ENCODE measurements at places on chromosomes 13 and 19.

GRCh38 chr13:112795277-112795676 lies 105.4 kb downstream of the ATP11A start:
- DNase-seq: no peak

DNA sequence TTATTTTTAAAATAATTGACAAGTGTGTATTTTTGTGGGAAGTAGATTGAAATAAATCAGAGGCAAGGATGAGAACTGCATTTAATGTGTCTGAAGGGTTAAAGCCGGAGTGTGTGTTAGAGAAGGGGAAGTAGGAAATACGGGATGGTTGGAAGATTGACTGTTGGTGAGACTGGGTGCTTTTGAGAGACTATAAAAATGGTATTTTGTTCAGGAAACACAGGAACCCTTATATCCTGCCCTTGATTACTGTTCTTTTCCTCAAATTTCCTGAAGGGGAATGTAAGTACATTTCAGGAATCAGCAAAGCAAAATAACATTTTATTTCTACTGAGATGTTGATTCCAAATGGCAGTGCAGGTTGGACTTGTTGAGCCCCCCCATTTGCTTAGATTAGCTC lies 15.1 kb downstream of the IFT88 start:
- no peak for DNase-seq

GRCh38 chr13:36108954-36109353 lies 22.2 kb downstream of the DCLK1 start:
- DNase-seq: no peak

DNA sequence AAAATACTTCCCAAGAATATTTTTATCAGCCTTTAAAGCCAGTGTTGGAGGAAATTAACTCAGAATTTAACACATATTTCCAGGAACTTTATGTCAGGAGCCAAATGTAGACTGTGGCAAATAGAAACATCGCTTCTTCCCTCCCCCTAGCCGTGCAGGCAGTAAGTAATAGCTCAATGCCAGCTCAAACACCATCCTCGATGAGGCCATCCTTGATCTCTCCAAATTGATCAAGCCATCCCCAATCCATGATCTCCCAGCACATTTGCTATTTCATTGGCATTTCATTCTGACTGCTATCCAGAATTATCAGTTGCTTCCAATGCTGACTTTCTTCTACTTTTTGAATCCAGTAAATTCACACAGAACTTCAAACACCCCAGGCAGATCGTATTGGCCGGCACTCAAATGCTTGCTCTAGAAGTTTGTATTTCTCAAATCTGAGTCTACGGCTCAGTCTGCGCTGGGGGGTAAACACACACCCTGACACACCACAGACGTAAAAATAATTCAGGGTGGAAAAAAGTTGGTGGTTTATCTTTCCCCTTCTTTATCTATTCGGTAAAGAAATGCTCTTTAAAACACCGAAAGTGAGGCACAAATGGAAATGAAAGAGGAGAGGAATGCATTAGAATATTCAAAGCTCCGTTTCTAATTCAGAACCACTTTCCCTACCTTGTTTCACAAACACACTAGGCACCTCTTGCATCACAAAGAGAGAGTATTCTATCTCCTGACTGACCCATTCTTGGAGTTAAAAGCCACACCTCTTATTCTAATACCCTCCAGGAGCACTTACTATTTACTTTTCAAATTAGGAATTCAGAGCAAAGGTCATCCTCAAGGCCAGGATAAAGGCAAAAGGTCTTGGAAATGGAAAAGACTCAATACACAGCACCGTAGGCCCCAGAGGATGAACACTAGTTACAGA lies 991 bp downstream of the OBI1 start:
- DNase-seq: no peak

- DNase-seq: no peak
Measured at GRCh38 chr13:60407095-60407494, 10.1 kb downstream of the TDRD3 start.

- peak; percentile 32 for DNase-seq
Measured at GRCh38 chr13:40665126-40666044, 1.1 kb downstream of the FOXO1 start.

DNA sequence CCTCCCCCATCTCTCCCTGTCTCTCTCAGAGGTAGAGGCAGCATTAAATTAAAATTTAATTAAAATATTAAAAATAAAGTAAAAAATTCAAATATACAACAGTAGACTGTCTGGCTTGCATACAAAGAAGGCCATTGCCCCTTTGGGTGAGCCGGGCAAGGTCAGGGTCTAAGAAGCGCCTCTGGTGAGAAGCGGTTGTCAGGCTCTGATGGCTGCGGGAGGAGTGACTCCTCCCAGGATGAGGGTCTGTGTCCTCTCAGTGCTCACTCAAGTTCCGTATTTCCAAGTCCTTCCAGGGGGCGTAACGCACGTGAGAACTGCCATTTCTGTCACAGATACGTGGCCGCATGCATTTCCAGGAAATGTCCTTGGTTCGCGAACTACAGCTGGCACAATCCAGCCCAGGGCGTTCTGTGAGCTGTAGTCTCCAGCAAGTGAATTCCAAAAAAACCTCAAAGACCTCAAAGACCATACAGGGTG lies 737 bp upstream of the ZNF181 start:
- DNase-seq: no peak

- DNase-seq: no peak
Measured at GRCh38 chr19:31545777-31546176, 196.5 kb upstream of the TSHZ3 start.

DNA sequence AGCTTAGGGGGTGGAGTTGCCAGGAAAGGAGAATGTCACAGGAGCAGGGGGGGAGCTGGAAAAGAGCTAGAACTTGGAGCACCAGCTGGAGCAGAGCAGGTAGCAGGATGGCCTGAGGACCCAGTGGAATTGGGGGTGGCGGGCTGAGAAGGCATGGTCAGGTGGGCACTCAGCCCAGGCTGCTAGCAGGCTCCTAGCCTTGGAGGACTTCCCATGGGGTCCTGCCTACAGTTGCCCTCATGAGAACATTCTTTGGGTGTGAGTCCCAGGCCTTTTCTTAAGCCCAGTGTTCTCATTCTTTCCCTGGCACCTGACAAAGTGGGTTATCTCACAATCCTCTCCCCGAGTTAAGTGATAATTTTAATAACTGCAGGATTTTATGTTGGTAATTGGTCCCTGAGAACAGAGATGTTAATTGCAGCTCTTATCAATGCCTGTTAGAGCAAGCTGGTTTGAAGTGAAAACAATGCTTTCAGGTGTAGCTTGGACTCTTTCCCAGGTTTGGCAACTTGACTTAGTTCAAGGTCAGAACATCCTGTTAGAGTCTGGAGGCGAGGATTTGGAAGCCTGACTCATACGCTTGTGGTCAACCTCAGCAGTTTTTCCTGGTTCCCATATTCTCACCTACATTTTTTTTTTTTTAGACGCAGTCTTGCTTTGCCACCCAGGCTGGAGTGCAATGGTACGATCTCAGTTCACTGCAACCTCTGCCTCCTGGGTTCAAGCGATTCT lies 18.1 kb upstream of the OLFM4 start:
- no peak for DNase-seq

GRCh38 chr13:78239714-78240113 lies 321.1 kb upstream of the EDNRB start:
- no peak for DNase-seq

GRCh38 chr13:55577082-55577846 lies 1563.5 kb upstream of the PRR20A start:
- DNase-seq: no peak

DNA sequence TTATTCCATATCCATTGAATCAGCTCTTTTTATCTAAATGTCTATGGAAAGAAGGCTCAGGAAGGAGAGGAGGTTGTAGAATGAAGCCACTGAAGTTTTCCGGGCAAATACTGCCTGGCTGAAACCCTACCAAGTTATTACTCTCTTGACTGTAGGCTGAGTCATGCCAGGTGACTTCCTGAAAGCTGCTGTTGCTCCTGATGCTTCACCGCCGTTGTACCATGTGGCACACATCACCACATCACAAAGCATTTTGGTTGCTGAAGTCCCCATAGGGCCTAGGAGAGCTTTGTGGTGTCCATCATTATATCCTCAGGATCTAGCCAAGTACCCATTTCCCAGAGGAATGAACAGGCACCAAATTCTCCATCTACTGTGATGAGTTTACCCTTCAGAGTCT lies 11.1 kb upstream of the TDRD12 start:
- no peak for DNase-seq

- no peak for DNase-seq
Measured at GRCh38 chr13:79406597-79406908, 498 bp upstream of the RBM26 start.

- DNase-seq: peak; percentile 77
Measured at GRCh38 chr19:10580979-10581631, 6.0 kb downstream of the AP1M2 start.

GRCh38 chr13:32535115-32535514 lies 3.5 kb downstream of the N4BP2L2 start:
- DNase-seq: no peak

- DNase-seq: no peak
Measured at GRCh38 chr19:30431591-30431990, 59.4 kb downstream of the ZNF536 start.

- DNase-seq: no peak
Measured at GRCh38 chr19:55528030-55528803, 8.7 kb downstream of the SBK2 start.

DNA sequence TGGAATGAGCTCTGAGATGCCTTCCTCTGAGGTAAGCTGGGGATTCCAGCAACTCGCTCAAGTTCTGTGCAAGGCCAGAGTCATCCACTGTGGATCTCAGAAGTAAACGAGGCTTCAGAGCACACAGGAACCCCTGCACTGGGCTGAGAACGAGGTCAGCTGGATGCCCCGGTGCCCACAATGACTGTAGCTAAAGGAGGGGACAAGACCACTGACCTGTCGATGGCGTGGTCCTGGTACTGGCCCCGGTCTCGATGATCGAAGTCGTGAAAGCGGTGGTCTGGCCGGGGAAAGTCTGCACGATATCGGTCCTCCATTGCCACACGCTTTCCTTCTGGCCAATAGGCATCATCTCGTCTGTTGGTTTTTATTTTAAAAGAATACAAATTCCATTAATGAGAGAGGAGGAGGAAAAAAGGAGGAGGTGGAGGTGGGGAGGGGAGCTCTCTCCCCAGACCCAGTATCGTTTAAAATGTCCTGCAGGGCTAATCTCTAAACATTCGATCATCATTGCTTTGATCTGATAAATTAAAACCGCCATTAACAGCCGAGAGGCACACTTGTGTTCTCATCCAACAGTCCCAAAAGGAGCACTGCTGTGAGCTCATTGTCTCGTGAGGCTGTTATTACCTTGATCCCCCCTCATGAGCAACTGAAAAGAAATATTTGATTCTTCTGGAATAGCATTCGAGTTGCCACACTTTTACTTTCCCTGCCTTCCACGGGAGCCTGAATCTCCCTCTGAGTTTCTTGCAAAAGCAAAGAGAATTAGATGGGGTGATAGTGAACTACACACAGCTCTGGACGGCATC lies 25.0 kb upstream of the TINCR start:
- DNase-seq: no peak

DNA sequence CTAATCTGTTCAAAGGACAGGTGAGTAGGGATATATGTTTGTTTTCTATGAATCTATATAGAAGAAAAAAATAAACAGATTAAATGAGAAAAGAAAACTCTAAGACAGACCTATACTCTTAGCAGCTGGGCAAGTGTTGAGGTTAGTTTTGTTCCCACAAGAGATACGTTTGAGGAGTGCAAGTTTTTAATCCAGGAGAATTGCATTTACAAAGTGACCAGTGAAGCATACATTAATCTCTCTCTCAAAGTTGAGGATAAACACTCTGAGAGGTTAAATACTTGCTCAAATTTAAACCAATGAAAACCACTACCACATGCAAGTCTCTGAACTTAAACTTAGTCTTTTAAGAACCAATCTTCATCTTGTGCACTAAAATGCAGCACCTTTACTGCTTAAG lies 930.5 kb upstream of the MIR17HG start:
- DNase-seq: no peak

GRCh38 chr19:34925278-34925855 lies 1.3 kb upstream of the ZNF30 start:
- DNase-seq: no peak

GRCh38 chr13:106507560-106508274 lies 27.7 kb downstream of the EFNB2 start:
- no peak for DNase-seq

DNA sequence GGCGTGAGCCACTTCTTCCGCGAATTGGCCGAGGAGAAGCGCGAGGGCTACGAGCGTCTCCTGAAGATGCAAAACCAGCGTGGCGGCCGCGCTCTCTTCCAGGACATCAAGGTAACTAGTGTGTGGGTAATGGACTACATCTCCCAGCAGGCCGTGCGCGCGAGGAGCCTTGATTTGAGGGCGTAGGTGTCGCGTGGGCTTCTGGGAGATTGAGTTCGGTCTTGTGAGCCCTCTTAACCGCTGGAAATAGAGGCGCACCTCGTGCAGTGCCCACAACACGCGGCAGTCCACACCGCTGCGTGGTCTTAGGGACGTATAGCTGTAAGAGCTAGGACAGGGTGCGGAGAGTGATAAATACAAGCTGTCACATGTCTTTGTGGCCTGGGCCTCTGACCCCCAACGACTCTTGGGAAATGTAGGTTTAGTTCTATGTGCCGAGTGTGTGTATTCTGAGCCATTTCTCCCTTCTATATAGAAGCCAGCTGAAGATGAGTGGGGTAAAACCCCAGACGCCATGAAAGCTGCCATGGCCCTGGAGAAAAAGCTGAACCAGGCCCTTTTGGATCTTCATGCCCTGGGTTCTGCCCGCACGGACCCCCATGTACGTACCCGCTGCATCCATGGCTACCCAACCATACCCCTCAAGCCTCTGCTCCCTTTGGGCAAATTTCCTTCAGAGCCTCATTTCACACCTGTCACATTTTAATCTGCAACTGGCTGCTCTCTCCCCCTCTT lies 864 bp downstream of the FTL start:
- DNase-seq: peak; percentile 54

- DNase-seq: no peak
Measured at GRCh38 chr19:29645911-29646310, 19.4 kb upstream of the PLEKHF1 start.

DNA sequence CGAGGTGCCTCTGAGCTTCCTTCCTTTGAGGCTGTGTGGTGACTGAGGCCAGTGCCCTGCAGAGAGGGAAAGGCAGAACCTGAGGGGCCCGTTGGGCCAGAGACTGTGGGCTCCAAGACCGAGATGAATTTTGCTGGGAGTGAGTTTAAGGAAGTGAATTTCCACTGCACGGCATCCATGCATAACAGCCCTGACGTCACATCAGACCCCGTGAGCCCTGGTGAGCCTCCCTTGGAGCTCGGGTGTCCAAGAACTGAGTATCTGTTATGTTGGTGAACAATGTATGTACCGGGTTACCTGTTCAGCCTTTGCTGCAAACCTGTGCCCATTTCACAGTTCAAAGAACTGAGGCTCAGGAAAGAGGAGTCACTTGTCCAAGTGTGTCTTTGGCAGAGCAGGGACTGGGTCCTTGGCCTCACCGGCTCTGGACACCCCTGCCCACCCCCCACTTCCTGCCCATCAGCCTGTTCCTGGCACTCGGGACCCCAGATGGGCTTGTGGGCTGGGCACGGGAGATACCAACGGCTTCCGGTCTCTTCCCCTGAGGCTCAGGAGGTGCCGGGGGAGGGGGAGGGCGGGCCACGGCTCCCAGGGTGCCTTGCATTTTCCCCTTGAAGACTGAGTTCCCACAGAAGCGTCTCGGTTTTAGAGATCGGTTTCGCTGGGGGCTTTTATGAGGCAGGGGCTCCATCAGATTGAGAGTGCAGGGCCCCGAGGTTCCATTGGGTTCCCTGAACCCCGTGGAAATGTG lies 33.7 kb downstream of the NFILZ start:
- DNase-seq: no peak

Data from GM12891 (cell line).